Activated CD4-positive, alpha-beta memory T cell treated with anti-CD3 and anti-CD28 coated beads for 36 hours (primary cell): ENCODE measurements at places on chromosomes 7 and 10. TPM values are rescaled to one million over a fixed set of nuclear protein-coding genes. Genes with fewer than 3 reads are reported as not detected.

Gene HOXA5
- total RNA-seq: not detected

Gene NRCAM
- 0.14 TPM for total RNA-seq

Gene OGDHL
- total RNA-seq: 0.36 TPM

Gene CELF2
- 113 TPM for total RNA-seq

Gene AGMO
- total RNA-seq: not detected
